ENCODE measurements at places on chromosomes 6 and 20.

- no peak for DNase-seq
Measured at GRCh38 chr20:47011984-47012383, 117.3 kb downstream of the EYA2 start.

GRCh38 chr6:129890701-129891100 lies 29.6 kb upstream of the TMEM244 start:
- DNase-seq = no peak

DNA sequence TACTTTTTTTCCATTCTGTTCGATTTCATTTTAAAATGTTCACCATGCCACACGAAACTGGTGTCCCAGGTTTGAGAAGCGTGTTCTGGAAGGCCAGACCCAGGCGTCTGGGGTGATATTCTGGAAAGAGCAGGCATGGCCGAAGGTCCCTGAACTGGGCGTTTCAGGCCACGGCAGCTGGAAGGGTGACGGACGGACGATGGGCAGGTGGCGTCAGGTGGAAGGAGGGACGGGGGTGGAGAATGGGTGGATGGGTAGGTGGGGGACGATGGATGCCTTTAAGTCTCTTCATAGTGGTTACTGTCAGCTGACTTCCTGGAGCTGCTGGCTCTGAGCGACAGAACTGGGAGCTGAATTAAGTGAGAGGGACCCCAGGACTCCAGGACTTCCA lies 44.6 kb downstream of the CDH4 start:
- DNase-seq = no peak

GRCh38 chr6:52595796-52596130 lies 18.9 kb upstream of the TRAM2 start:
- DNase-seq = no peak

- DNase-seq = no peak
Measured at GRCh38 chr6:305371-306206, 13.3 kb downstream of the DUSP22 start.

DNA sequence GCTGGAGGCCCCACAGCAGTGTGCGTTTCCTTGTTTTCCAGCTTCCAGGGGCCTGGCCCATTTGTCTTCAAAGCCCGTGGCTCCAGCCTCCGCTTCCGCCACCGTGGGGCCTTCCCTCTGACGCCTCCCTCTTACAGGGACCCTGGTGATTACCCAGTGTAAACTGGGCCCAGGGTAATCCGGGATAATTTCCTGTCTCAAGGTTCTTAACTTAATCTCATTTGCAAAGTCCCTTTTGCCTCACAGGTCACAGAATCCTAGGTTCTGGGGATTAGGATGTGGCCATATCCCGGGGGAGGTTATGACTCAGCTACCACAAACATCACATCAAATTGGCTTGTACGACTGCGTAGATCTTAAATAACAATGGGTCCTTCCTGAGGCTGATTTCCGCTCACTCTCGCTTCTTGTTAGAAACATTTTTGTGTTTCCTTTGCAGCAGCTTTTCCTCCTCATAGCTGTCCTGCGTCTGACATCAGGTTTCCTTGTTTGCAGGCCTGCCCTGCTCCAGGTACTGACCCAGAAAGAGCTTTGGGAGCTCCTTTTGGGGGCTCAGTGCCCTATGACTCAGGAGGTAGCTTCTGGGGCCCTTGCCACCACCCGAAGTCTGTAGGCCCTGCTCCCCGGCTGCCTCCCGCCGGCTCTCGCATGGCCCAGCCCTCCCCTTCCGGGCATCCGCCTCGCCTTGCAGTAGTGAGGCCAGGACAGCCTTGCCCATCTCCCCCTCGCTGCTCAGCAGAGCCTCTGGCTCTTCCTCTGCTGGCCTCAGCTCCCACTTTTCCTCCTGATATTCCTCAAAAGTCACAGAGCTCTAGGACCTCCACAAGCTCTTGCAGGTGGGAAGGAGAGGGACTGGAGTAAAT lies 100.5 kb downstream of the ERMARD start:
- DNase-seq = no peak

DNA sequence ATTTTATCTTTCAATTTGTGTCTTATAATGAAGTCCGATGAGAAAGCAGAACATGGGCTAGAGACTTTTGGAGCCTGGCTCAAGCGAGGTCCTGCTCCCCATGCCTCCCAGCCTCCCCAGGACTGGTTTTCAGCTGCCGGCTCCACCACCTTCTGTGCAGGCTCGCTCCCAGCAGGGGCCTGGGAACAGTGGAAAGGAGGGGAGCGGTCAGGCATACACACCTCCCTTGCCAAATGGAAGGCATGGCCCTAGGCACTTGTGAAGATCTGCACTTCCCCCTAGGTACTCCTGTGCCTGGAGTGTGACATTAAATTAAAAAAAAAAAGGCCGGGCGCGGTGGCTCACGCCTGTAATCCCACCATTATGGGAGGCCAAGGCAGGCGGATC lies 4.7 kb upstream of the MOG start:
- no peak for DNase-seq

- DNase-seq = no peak
Measured at GRCh38 chr6:133752129-133752528, 136.8 kb upstream of the TCF21 start.

DNA sequence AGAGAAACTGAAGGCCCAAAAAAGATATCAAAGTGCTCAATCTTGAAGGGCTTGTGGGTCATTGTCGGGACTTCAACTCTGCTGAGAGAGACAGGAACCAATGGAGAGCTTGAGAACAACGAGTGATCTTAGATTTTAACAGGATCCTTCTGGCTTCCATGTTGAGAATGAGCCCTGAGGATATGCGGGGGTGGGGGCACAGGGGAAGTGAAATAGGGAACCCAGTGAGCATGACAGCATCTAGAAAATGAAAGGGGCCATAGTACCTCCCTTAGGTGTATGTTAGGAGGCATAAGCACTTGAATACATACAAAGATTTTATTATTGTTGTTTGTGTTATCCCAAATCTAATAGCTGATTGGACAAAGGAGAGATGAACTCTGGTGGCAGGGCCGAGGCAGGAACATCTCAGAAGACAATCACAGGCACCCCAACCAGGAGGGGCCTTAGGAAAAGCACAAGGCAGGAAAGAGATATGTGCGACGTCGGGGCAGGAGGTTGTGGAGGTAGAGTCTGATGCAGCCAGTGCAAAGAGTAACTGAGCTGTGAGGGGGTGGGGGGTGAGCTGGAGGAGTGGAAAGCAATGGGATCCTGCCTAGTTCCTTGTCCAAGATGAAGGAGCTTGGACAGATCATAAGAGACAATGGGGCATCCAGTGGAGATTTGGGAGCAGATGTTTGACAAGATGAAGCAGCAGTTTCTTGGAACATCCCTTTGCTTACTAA lies 10.4 kb downstream of the TGM6 start:
- DNase-seq = no peak

DNA sequence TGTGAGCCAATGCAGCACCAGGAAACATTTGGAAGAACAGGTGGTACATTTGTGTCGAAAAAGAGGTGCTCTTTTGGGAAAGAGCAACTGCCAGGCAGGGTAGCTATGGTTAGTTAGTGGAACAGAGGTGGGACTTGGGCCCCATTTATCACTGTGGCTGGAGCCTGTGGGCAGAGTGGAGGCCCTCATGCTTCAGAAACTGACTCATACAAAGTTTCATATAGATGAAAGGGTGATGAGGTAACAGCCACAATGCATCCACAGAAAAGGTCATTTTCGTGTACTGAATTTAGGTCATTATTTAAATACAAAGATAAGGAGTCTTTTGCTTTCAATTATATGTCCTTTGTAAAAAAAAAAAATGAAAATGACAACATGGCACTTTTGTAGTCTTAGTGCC lies 76.4 kb upstream of the HS3ST5 start:
- no peak for DNase-seq

- DNase-seq = no peak
Measured at GRCh38 chr20:38337561-38338140, 8.6 kb upstream of the LBP start.

- DNase-seq = no peak
Measured at GRCh38 chr6:72784071-72784470, 162.2 kb downstream of the KCNQ5 start.

- no peak for DNase-seq
Measured at GRCh38 chr6:117169781-117170281, 95.5 kb upstream of the VGLL2 start.

DNA sequence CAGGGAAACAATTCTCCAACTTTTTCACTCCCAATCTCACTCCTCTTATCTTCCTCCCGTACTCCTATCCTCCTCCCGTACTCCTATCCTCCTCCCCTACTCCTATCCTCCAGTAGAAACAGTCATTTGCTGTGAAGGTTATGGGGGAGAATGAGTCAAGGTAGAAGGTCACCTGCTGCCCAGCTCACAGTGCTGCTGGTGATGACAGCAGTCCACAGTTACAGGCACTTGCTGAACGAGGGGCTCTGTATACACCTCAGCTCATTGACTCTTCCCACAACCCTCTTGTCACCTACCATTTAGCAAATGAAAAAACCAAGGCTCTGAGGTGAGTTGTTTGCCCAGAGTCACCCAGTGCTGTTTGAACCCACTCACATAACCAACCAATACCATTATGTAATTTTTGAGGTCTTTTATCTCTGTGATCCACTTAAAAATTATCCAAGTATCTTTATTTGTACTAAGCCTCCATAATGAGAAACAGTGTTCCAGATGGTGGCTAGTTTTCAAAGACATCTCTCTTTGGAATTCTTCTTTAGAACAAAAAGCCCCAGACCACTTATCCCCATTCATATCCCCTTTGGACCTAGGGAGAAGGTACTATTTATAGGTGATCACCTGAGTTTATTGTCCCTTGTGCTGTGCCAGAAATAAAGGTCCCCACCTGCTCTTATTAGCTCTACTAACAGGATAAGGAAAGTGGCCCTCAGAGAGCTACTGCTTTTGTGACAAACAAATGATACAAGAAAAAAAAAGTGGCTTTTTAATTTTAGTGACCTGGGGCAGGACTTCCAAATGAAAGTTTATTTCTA lies 53.2 kb downstream of the PTPN1 start:
- DNase-seq = no peak

DNA sequence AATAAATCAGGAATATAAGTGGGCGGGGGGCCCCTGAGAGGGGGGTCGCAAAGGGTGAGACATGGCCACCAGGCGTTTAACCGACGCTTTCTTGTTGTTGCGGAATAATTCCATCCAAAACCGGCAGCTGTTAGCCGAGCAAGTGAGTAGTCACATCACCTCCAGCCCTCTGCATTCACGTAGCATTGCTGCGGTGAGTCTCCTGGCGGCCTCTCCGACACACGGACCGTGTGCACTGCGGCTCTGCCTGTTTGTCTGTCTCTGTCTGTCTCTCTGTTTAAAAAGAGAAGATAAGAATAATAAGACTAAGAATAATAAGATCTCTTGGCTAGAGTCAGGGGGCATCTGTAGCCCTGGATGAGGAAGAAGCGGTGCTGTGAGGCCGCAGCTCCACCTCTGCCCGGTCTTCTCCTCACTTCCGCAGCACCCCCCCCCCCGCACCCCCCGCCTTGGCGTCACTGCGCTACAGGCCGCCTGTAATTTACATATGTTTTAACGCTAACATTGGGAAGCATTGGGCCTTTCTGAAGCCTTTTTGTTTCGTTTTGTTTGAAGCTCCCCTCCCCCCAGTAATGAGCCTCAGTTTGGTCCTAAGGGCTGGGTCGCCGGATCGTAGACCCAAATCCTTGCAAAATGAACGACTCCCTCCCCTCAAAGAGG lies 993 bp downstream of the STX16 start:
- no peak for DNase-seq

DNA sequence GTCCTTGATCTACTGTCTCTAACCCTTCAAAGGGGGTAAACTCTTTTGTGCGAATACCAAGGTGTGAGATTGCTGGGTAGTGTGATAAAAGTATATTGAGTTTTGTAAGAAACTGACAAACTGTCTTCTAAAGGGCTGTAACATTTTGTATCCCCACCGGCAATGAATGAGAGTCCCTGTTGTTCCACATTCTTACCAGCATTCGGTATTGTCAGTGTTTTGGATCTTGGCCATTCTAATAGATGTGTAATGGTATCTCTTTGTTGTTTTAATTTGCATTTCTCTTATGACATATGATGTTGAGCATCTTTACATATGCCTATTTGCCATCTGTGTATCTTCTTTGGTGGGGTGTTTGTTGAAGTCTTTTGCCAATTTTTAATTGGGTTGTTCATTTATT lies 1090.7 kb downstream of the KIF16B start:
- no peak for DNase-seq

GRCh38 chr6:106250953-106251352 lies 74.6 kb downstream of the ATG5 start:
- DNase-seq = no peak

DNA sequence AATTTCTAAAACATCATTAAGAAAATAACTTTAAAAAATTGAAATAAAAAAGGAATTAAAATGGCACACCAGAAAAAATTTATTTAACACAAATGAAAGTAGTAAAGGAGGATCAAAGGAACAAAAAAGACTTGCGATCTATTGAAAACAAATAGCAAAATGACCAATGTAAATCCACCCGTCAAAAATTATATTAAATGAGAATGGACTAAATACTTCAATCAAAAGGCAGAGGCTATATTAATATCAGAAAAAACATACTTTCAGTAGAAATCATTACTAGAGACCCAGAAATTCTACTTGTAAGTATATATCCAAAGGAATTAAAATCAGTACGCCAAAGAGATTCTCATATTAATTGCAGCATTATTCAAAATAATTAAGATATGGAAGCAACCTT lies 293.1 kb upstream of the SOX4 start:
- no peak for DNase-seq

DNA sequence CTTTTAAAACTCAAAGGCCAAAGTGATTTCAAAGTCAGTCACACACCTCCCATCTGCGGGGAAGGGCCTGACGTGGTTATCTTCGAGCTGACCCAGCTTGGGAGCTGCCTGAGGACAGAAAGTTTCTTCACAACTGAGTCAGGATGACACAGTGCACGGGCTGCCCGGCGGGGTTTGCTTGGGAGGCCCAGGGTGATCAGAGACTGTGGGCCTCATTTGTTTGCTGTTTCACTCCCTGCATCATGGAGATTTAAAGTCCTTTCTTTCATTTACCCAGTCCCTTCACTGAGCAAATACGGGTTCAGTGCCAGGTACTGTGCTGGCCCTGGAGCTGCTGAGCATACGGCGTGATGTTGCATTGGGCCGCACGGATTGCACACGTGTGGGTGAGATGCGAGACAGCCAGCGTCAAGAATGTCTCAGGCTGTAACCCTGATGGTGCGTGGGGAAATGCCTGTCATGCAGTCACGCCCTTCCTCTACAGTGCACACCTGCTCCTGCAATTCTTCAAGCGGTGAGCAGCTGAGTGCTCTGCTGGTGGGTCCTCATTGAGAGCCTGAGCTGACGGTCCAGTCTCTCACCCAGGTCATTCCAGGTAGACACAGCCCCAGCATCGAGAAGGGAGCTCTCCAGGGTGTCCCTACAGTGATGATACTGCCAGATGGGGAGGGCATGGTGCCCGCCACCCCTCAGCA lies 82.7 kb upstream of the PMEPA1 start:
- no peak for DNase-seq
